RCC 7860 (cell line): ENCODE measurements at places on chromosomes 6 and 20.

GRCh38 chr20:1460275-1460674, 6.4 kb downstream of the NSFL1C start:
- no peak for DNase-seq

GRCh38 chr20:6008254-6008653, 45.6 kb downstream of the LRRN4 start:
- DNase-seq, result peak; percentile 25

DNA sequence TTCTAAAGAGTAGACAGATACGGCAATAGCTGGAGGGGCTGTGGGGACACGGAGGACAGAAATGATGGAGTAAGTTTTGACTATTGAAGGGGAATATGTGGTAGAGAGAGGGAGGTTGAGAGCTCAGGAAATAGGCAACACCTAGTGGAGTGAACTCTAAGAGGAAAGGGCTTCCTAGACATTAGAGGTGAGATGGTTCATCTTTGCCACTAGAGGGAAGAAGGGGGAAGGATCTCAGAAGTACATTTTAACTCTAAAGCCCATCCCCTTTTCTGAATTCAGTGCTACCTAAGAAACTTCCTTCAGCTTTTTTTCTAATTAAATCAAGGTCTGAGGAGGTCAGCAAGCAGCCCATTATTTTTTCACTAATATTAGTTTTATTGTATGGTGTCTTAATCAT, 689.4 kb upstream of the MAP3K7 start:
- no peak for DNase-seq

- no peak for DNase-seq
These were observed 3.5 kb upstream of the TFAP2A start for GRCh38 chr6:10418361-10418861.

GRCh38 chr20:57835588-57836455, 126.0 kb upstream of the PMEPA1 start:
- DNase-seq, result no peak

DNA sequence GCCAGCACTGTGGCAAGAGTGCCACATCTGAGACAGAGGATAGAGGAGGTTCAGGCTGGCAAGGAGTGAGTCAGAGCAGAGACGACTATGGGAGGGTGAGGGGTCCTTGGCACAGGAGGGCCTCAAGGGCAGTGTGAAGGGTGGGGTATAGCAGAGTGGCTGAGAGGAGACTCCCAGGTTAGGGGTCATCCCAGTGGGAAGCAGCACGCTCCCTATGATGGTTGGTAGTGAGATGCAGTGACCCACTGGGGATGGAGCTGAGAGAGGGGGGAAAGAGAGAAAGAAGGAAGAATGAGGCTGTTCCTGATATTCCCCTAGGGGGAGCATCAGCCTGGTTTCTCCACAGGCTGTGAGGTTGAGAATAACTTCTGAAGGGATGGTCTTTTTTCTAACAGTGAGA, 97.3 kb downstream of the INSM1 start:
- DNase-seq, result no peak
